Upper lobe of right lung (tissue), 1 donor: ENCODE measurements at places on chromosomes 7 and 10. TPM values are rescaled to one million over a fixed set of nuclear protein-coding genes. Genes with fewer than 3 reads are reported as not detected.

The ASAH2 gene
- 1.5 TPM for total RNA-seq

The NACAD gene
- 2.3 TPM for total RNA-seq

The KIF20B gene
- total RNA-seq = 5.1 TPM

The CLEC5A gene
- total RNA-seq = 10.6 TPM

The PTPRZ1 gene
- total RNA-seq = 3.6 TPM

The OR2AE1 gene
- total RNA-seq = not detected

The CFAP69 gene
- 3.0 TPM for total RNA-seq

The C10orf62 gene
- not detected for total RNA-seq

The H2BK1 gene
- not detected for total RNA-seq

DNA sequence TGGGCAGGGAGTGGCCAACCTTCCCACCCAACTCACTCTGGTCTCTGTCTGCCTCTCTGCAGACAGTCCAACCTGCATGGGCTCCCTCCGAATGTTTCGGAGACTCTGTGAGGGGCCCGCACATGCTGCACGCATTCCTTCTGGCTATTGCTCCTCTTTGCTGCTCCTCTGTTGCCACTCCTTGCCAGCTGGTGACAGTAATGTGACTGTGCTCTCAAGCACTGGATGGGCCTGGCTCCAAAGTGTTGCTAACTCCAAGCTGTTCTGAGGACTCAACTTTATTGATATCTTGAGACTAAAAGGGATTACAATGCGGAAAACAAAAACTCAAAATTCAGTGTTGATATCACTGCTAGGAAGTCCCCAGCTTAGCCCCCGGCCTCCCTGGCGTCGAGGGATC, 105.4 kb upstream of the KIF5B start:
- H3K27ac ChIP-seq = no peak overlapping the region
- H3K36me3 ChIP-seq = no peaks in the 10 kb centered on the region
- H3K27me3 ChIP-seq = no peaks in the 10 kb centered on the region
- H3K4me3 ChIP-seq = no peak overlapping the region
- H3K4me1 ChIP-seq = no peaks in the 10 kb centered on the region

DNA sequence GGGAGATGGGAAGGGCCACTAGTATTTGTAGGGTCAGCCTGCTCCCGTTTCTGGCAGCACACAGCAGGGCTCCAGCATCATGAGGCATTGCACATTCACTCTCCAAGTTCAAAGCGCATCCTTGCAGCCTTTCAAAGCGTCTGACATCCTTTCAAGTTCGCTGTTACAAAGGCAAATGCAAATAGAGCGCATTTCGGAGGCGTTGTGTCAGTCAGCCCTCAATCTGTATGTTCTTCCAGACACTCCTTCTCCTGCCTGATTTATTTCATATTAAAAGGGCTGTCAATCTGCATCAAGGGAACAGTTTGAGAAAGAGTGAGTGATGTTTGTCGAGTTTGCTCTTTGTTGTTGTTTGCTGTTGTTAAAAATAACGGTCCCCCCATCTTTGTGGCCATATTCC, 188.5 kb downstream of the SNX10 start:
- H3K27me3 ChIP-seq = no peaks in the 10 kb centered on the region
- H3K27ac ChIP-seq = no peak overlapping the region
- no peaks in the 10 kb centered on the region for H3K36me3 ChIP-seq
- no peak for DNase-seq
- H3K4me1 ChIP-seq = no peaks in the 10 kb centered on the region

DNA sequence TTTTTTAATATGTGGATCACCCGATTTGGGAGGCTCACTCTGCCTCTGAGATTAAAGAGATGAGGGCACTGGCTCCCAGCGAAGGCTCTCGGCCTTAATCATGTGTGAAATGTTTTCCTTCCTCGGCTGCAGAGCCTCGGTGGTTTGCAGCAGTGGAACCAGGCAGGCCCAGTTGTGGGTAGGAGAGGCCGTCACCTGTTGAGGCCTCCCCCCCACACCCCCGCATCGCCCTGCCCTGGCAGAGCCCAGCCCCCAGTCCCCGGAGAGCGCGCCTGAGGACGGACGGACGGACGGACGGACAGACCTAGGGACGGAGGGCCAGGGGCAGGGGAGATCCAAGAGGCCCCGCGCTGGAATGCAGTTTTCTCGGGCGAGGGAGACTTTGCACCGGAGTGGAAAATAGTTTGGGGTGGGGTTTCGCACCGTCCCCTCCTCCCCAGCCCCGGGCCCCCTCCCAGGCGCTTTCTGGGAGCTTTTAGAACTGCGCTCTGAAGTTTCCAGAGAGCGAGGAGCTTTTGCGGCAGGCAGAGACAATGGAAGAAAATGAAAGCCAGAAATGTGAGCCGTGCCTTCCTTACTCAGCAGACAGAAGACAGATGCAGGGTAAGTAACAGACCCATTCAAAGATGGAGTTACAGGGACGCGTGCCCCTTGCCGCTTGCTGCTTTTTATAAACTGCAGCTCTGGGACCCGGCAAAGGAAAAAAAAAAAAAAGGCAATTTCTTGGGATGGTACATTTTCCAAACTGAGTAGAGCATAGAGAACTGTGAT, at the start of gene KIAA1217:
Gene KIAA1217, plus strand, starts transcription at position 478 of the 771 bp plus-strand sequence. Its CDS starts 56 bp downstream, at position 534.
- peak within 1 kb of the TSS; percentile 84 for H3K27ac ChIP-seq
- peak; percentile 80 for DNase-seq
- peaks cover 10% of the 10 kb centered on the region for H3K4me1 ChIP-seq
- H3K4me3 ChIP-seq = peak within 1 kb of the TSS; percentile 56

DNA sequence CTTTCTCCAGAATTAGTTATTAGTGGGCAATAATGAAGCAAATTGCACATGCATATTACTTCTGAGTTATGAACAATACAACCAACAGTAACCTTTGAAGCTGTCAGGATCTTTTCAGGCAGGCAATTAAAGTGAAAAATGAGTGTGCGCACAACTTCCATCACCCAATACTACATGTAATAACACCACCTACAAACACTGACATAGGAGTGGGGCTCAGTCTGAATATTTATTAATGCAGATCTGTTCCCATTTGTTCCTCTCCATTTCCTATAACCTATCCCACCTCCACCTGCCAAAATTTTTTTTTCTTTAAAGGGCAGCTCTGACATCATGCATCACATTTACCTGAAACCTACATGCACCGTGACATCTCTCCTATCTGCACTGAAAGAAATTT, 177.2 kb downstream of the JAZF1 start:
- H3K27ac ChIP-seq = no peak overlapping the region
- DNase-seq = no peak
- H3K36me3 ChIP-seq = no peaks in the 10 kb centered on the region
- no peaks in the 10 kb centered on the region for H3K27me3 ChIP-seq

GRCh38 chr7:44269417-44269816, 56.0 kb downstream of the CAMK2B start:
- DNase-seq = no peak
- no peak overlapping the region for H3K4me3 ChIP-seq
- no peak overlapping the region for H3K27ac ChIP-seq
- peaks cover 5% of the 10 kb centered on the region for H3K27me3 ChIP-seq
- H3K4me1 ChIP-seq = no peaks in the 10 kb centered on the region
- no peaks in the 10 kb centered on the region for H3K36me3 ChIP-seq

DNA sequence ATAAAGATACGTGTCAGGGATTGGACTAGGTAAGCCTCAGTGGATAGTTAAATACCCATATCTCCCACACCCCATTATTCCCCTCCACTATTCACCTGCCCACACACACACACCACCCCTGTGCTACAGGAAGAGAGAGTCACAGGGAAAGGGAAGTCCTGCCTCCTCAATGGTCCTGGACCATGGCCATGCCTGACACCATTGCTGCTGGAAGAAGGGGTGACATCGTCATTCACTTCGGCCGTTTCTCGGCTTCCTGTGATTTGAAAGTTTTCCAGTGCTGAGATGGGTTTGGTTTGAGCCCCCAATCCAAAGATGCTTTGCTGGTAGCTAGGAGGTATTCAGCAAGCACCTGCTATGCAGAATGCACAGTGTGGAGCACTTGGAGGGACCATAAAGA, 18.5 kb downstream of the PRKAG2 start:
- peaks cover 7% of the 10 kb centered on the region for H3K4me1 ChIP-seq
- no peak overlapping the region for H3K27ac ChIP-seq
- peak; percentile 11 for DNase-seq
- H3K4me3 ChIP-seq = no peak overlapping the region

DNA sequence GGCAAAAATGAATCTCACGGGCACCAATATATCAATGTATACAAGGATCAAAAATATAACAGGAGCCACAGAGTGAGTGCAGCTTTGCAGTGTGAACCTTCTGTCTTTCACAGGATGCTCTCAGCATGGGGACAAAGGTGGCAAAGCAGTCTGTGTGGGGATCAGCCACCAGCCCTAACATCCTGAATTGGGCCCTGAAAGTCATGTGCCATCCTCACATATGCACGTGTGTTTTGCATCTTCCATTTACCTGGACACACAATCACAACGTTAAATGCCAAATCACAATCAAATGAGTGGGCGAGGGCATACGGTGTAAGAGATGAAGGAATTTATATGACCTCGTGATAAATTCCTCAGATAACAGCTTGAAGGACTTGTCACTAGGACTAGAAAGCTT, 6.5 kb downstream of the TAS2R16 start:
- no peak overlapping the region for H3K27ac ChIP-seq
- no peak for DNase-seq
- no peaks in the 10 kb centered on the region for H3K36me3 ChIP-seq
- H3K27me3 ChIP-seq = no peaks in the 10 kb centered on the region
- H3K4me3 ChIP-seq = no peak overlapping the region
- H3K4me1 ChIP-seq = no peaks in the 10 kb centered on the region

- H3K36me3 ChIP-seq = no peaks in the 10 kb centered on the region
- no peak overlapping the region for H3K27ac ChIP-seq
- no peak overlapping the region for H3K4me3 ChIP-seq
Observed at GRCh38 chr10:89664203-89664602, 19.2 kb upstream of the PANK1 start.

- no peaks in the 10 kb centered on the region for H3K36me3 ChIP-seq
- H3K4me3 ChIP-seq = peak overlapping the region; percentile 89
- no peaks in the 10 kb centered on the region for H3K27me3 ChIP-seq
Observed at GRCh38 chr7:16644636-16645592, 640 bp downstream of the ANKMY2 start.

GRCh38 chr10:83959328-83959727, 180.0 kb upstream of the GHITM start:
- no peaks in the 10 kb centered on the region for H3K36me3 ChIP-seq
- H3K4me1 ChIP-seq = no peaks in the 10 kb centered on the region
- no peak overlapping the region for H3K4me3 ChIP-seq
- no peak overlapping the region for H3K27ac ChIP-seq

- H3K27me3 ChIP-seq = no peaks in the 10 kb centered on the region
- no peak overlapping the region for H3K4me3 ChIP-seq
- DNase-seq = peak; percentile 50
- H3K36me3 ChIP-seq = peaks cover 25% of the 10 kb centered on the region
- no peak overlapping the region for H3K27ac ChIP-seq
- peaks cover 18% of the 10 kb centered on the region for H3K4me1 ChIP-seq
Observed at GRCh38 chr10:125134483-125134848, 25.9 kb downstream of the CTBP2 start.

GRCh38 chr10:109030581-109031210, 892.6 kb downstream of the XPNPEP1 start:
- H3K36me3 ChIP-seq = no peaks in the 10 kb centered on the region
- no peak for DNase-seq
- H3K4me3 ChIP-seq = no peak overlapping the region
- no peaks in the 10 kb centered on the region for H3K27me3 ChIP-seq
- no peak overlapping the region for H3K27ac ChIP-seq
- H3K4me1 ChIP-seq = no peaks in the 10 kb centered on the region

- DNase-seq = no peak
- no peaks in the 10 kb centered on the region for H3K27me3 ChIP-seq
- no peak overlapping the region for H3K27ac ChIP-seq
- no peaks in the 10 kb centered on the region for H3K36me3 ChIP-seq
- H3K4me3 ChIP-seq = no peak overlapping the region
Observed at GRCh38 chr10:90983914-90984549, 63.1 kb upstream of the ANKRD1 start.

DNA sequence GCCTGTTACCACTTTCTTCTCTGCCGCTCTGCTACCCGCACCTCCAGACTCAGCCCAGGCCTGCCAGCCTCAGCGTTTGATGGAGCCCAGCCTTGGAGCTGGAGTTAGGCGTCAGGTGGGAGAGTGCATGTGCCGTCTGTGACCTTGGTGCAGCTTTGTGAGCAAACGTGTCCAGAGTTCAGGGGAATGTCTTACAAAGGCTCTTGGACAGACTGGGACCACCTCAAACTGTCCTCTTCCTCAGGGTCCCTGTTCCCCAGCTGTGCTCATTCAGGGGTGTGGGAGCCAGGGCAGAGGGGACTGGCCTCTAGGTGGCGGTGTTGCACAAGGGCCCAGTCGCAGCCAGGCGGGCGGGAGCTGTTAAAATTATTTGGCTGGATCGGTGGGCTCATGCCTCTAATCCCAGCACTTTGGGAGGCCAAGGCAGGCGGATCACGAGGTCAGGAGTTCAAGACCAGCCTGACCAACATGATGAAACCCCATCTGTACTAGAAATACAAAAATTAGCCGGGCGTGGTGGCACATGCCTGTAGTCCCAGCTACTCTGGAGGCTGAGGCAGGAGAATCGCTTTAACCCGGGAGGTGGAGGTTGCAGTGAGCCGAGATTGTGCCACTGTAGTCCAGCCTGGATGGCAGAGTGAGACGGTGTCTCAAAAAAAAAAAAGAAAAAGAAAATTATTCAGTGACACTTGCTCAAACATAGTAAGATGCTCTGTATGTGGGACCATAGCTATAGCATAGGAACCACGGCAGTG, 89.2 kb downstream of the ADCY1 start:
- H3K4me3 ChIP-seq = no peak overlapping the region
- no peaks in the 10 kb centered on the region for H3K36me3 ChIP-seq
- DNase-seq = no peak
- no peaks in the 10 kb centered on the region for H3K4me1 ChIP-seq
- no peak overlapping the region for H3K27ac ChIP-seq

DNA sequence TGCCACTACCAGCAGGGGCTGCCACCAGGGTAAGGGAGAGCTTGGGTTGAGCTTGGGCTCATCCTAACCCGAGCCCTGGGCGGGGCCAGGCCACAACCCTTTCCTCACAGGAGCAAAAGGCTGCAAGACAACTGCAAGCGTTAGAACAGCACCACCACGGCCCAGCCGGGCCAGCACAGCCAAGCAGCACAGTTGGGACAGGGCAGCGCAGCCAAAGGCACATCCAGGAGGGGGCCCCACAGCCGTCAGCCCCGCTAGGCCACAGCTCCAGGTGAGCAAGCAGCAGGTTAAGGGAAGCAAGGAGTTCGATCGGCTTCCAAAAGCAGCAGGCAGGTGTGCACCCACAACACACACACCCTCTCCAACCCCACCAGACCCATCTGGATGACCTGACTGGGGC, 7.0 kb upstream of the NDST2 start:
- H3K27ac ChIP-seq = no peak overlapping the region
- H3K4me1 ChIP-seq = peaks cover 15% of the 10 kb centered on the region
- H3K27me3 ChIP-seq = no peaks in the 10 kb centered on the region
- H3K36me3 ChIP-seq = peaks cover 36% of the 10 kb centered on the region

DNA sequence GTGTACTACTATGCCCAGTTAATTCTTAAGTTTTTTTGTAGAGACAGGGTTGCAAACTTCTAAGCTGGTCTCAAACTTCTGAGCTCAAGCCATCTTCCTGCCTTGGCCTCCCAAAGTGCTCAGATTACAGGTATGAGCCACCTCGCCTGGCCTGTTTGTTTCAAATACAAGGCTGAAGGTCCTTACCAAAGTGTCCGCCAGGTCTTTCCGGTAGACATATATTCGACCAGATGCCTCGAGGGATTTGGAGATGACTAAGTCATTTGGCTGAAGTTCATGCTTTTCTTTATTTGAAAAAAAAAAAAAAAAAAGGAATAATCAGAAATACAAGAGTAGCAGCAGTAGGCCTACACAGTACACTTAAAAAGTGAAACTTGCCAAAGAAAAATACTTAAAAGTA, 204.5 kb upstream of the CDCA7L start:
- H3K4me1 ChIP-seq = peaks cover 10% of the 10 kb centered on the region
- H3K36me3 ChIP-seq = peaks cover 84% of the 10 kb centered on the region
- H3K4me3 ChIP-seq = no peak overlapping the region
- DNase-seq = no peak

GRCh38 chr7:113774182-113774807, 144.5 kb downstream of the PPP1R3A start:
- H3K4me3 ChIP-seq = no peak overlapping the region
- H3K36me3 ChIP-seq = no peaks in the 10 kb centered on the region
- H3K27me3 ChIP-seq = no peaks in the 10 kb centered on the region
- no peaks in the 10 kb centered on the region for H3K4me1 ChIP-seq
